Neural crest cell (in vitro differentiated cells): ENCODE measurements at places on chromosomes 5 and 9. TPM values are rescaled to one million over a fixed set of nuclear protein-coding genes. Genes with fewer than 3 reads are reported as not detected.

DNA sequence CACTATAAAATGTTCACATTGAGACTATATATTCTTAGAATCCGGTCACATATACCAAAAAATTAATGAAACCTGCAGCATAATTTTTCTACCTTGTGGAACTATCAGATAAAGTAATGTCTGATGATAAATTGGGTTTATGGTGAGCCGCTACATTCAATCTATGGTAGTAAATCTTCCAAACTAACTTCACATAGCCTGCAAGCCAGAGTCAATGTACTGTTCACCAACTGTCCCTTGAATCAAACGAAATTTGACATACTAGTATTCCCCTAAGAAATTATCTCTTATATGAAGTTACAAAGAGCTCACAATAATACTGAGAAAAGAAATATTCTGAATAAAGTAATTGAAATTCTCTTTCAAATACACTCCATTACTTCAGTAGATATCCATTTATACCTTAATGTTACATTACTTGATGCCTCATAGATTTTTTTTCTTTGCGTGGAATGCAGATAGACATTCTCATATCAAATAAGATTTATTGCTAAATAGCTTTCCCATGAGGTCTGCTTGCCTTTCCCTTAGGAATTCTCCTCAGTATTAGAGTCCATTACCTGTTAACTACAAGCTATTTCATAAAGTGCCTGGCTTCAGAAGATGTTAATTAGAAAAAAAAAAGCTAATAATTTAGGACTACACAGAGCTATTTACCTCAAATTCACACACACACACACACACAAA, 169.5 kb downstream of the PTPRD start:
- H3K27me3 ChIP-seq, result no peaks in the 10 kb centered on the region
- DNase-seq, result no peak
- H3K4me1 ChIP-seq, result no peaks in the 10 kb centered on the region

NEURL1B gene
- total RNA-seq, result 5.7 and 6.1 TPM in 2 replicates

IFNA10 gene
- total RNA-seq, result not detected in 2 replicates

DNA sequence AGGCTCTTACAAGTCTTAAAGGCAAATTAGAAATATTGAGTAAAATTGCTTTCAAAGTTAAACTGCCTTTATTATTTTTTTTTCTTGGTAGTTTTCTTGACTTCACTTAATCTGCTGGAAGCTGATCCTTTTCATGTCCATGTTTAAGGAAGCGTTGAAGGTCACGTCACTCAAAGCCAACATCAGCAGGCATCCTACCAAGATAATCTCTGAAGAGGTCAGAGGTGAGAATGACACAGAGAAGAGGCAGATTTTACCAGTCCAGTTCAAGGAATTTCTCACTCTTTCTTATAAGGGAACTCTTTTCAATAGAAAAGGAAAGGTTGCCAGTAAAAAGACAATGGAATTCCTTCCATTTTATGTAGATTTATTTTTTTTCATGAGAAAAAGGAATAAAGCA, 259.8 kb downstream of the ANXA1 start:
- H3K4me3 ChIP-seq, result no peak overlapping the region
- H3K36me3 ChIP-seq, result no peaks in the 10 kb centered on the region
- no peak overlapping the region for H3K27ac ChIP-seq

HOMER1 gene
- 28.1 and 29.3 TPM in 2 replicates for total RNA-seq

- DNase-seq, result no peak
- H3K36me3 ChIP-seq, result no peaks in the 10 kb centered on the region
- peaks cover 7% of the 10 kb centered on the region for H3K4me1 ChIP-seq
- no peak overlapping the region for H3K4me3 ChIP-seq
Measured at GRCh38 chr9:120900824-120901223, 23.8 kb upstream of the PHF19 start.

GRCh38 chr5:158559643-158560042, 540.1 kb downstream of the EBF1 start:
- DNase-seq, result no peak
- no peak overlapping the region for H3K27ac ChIP-seq
- no peaks in the 10 kb centered on the region for H3K27me3 ChIP-seq
- H3K36me3 ChIP-seq, result peaks cover 4% of the 10 kb centered on the region
- H3K4me1 ChIP-seq, result peaks cover 7% of the 10 kb centered on the region

DNA sequence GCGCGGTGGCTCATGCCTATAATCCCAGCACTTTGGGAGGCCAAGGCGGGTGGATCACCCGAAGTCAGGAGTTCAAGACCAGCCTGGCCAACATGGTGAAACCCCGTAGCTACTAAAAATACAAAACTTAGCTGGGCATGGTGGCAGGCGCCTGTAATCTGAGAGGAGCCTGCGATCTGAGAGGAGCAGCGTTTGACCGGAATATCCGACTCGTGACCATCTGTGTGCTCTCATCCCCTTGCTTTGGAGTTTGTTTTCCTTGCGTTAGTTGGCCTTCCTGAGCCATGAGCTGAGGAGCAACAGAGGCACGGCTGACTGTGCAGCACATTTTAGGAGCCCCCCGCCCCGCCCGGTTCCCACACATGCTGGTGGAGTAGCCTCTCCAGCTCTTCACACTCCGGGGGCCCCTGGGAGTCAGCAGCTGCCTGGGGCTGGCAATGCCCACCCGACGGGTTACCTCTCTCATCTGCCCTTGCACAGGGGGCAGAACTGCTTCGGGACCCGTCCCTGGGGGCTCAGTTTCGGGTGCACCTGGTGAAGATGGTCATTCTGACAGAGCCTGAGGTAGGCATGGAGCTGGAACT, 3.0 kb downstream of the ADAMTS13 start:
- H3K4me3 ChIP-seq, result no peak overlapping the region
- no peaks in the 10 kb centered on the region for H3K4me1 ChIP-seq
- no peak overlapping the region for H3K27ac ChIP-seq
- peaks cover 6% of the 10 kb centered on the region for H3K36me3 ChIP-seq
- no peak for DNase-seq
- H3K27me3 ChIP-seq, result peaks cover 32% of the 10 kb centered on the region

DNA sequence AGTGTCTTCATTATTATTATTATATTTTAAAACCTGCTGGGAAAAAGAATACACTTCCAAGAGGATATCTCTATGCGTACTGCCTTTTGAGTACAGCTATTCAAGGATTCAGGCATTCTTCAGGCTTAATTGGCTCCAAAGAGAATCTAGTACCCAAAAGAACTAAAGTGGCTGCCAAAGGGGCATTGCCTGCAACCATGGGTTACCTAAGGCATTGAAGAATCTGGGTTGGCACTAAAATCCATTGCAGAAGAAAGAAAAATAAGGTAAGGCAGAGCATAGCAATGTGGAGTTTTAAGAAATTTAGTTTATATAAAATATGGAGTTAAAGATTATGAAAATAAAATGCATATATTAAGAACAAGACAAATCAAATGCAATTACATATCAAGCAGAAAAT, 223.5 kb downstream of the TMEM161B start:
- H3K27me3 ChIP-seq, result no peaks in the 10 kb centered on the region
- no peak overlapping the region for H3K4me3 ChIP-seq
- H3K36me3 ChIP-seq, result no peaks in the 10 kb centered on the region
- no peak for DNase-seq
- peaks cover 42% of the 10 kb centered on the region for H3K4me1 ChIP-seq

PARP8 gene
- 31.0 and 39.7 TPM in 2 replicates for total RNA-seq
